ENCODE measurements at places on chromosomes 11 and 22.

DNA sequence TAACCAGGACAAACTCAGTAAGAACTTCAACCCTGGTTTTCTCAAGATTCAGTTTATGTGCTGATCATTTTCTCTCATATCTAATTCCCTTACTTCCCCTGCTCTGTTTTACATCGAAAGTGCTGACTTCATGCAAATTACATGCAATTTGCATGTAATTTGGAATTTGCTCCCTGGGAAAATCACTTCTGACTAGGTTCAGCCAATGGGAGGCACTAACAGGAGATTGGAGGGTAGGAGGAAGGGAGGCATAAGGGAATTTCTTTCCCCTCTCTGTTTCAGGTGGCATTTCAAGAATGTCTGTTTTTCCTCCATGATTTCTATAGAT, 363.3 kb upstream of the CCDC90B start:
- DNase-seq, result no peak

DNA sequence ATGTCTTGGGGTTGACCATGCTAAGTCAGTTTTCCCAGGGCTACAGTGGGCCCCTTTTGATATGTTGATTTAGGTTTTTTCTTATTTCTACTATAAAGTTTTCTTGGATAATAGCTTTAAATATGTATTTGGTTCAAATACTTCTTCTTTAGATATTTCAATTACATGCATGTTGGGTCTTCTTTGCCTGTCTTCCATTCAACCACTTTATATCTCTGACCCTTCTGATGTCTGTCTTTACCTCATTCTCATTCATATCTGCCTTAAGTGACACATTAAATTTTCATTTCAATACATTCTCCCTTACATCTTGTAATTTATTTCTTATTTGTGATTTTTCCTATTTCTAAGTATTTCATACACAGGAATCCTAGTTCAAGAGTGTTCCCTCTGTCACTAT, 10.5 kb downstream of the SLC36A4 start:
- DNase-seq, result no peak

DNA sequence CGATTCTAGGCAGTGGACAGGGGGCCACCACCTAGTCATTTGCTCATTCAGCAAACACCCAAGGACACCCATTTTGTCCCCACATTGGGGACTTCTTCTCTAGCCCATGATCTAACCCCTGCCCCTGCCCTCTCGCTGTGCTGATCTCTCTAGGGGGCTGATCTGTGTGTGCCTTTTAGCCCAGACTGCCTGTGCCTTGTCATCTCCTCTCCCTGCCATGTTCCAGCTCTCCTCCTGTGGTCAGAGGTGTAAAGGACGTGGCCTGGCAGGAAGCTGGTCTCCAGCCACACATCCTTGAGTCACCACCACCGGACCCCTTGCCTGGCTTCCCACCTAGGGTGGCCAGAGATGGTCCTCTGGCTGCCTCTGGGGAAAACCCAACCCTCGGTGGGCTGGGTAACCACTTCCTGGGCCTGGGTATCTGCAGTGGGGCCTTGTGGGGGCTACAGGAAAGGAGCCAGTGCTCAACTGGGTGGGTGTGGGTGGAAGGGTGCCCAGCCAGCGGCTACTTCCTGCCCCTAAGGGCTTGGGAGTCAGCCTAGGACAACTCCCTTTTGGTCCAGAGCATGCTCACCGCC, 1.3 kb downstream of the CTSW start:
- no peak for DNase-seq

DNA sequence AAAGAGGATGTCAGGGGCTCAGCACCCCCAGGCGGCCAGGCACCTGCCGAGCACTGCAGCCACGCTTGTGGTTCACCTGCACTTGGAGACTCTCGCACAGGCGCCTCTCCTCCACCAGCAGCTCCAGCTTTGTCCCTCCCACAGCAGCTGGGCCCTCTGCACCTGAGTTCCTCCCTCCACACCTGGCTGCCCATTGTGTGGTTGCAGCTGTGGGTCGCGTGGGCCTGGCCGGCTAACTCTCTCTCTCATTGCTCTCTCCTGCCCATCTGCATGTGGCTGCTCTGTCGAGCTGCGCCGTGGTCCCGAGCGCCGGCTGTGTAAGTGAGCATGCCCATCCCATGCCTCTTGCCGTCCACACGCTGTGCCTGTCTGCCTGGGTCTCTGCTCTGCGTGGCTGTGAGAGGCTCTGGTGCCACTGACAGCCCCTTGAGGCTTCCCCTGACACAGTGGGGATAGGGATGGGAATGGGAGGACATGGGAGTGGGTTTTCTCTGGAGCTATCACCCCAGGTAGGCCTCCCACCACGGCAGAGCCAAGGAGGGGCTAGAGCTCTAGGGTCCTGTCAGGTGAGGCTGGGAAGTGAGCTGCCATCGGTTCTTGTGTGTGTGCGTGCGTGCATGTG, 8.5 kb upstream of the ACR start:
- no peak for DNase-seq

GRCh38 chr11:110366291-110366690, 63.5 kb upstream of the FDX1 start:
- DNase-seq, result no peak

- DNase-seq, result no peak
Observed at GRCh38 chr11:22699388-22699787, 33.0 kb downstream of the GAS2 start.

DNA sequence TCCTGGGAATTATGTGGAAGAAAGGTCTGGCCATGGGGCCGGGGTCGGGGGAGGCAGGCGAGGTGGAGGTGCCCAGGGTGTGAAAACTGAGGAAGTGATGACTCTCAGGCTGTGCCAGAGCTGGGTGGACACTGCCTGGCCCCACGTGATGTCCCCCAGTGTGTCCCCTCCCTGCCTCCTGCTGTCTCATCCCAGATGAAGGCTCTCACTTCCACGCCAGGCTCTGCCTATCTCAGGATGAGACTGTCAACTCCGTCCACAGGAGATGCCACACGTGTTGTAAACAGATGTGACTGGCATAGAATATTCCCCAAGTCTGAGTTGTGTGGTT, 51.4 kb downstream of the RPS6KA4 start:
- DNase-seq, result no peak

- DNase-seq, result no peak
Observed at GRCh38 chr11:102142333-102142732, 32.1 kb downstream of the YAP1 start.

DNA sequence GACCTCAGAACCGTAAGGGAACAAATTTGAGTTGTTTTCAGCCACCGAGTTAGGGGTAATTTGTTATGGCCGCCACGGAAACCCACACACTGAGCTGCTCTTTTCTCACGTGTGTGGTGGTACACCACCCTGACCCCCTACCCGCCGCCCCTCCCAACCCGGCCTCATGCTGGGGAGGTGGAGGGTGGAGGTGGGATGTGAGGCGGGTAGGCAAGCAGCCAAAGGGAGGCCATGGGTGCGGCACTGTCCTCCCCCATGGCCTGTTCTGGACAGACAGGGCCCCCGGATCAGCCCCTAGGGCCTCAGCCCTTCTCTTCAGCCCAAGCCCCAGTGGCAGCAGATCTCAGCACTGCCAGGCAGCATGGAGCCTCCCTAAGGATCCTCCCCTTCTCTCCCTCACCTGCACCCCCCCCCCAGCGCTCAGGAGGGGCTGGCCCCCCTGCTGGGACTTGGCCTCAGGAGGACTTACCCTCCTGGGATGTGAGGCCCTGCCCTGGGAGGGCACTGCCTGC, 7.9 kb downstream of the PRR5 start:
- DNase-seq, result no peak

GRCh38 chr11:77130763-77131513, 2.9 kb downstream of the MYO7A start:
- no peak for DNase-seq

DNA sequence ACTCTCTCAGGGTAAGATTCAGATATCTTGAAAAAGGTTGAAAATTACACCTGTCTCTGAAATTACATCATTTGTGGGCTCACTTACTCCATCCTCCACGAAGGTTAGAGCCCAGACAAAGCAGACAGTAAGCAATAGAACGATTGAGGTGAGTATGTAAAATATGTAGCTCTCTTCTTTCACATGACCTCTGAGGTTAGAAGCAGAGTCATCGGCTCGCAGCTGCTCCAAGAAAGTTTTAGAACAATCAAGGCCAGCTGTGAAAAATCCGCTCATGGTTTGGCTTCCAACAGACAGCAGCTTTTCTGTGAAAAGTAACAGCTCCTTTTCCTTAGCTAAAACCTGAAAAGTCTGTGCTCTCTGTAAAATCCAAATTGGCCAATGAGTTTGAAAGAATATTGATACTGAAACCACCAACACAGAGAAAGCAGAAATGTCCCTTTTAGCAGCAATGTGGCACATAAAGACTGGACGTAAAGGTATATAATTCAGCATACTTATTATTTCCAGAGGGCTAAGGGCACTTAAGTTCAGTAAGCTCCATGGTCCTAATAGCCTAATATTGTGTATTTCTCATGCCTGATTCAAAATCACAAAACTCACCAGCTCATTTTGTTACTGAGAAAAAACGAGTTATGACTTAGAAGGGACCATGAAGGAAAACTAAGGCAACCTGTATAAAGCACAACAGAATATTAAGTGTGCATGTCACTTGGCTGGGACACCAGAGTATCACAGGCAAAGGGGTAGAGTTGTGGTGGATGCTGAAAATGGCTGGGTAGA, 78.2 kb downstream of the FAM76B start:
- DNase-seq, result no peak

GRCh38 chr11:16985297-16985696, 28.9 kb downstream of the PLEKHA7 start:
- DNase-seq, result no peak

GRCh38 chr11:35540526-35540925, 15.1 kb upstream of the PAMR1 start:
- DNase-seq, result no peak

- no peak for DNase-seq
Observed at GRCh38 chr22:19719488-19720021, 3.8 kb upstream of the GP1BB start.

GRCh38 chr22:35056486-35056885, 9.5 kb upstream of the ISX start:
- DNase-seq, result no peak

GRCh38 chr11:101336858-101337257, 207.2 kb upstream of the PGR start:
- DNase-seq, result no peak

DNA sequence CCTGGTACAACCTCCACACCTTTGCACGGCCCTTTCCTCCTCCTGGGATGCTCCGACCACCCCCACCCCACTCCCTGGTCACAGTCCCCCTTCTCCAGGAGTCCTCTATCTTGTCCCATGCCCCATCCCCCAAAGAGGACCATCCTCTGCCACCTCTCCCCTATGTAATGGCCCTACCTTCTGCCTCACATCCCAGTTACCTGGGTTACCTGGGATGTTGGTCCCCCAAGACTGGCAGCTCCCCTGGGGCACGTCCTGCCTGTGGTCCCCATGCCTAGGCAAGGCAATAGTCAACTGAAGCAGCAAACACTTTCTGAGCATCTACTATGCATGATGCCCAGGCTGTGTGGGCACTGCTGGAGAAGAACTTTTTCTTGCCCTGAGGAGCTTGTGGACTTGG, 8.7 kb downstream of the ACTN3 start:
- no peak for DNase-seq

GRCh38 chr11:134032043-134032442, 36.8 kb upstream of the JAM3 start:
- no peak for DNase-seq

- DNase-seq, result no peak
Observed at GRCh38 chr11:84855508-84856245, 771.5 kb downstream of the DLG2 start.

DNA sequence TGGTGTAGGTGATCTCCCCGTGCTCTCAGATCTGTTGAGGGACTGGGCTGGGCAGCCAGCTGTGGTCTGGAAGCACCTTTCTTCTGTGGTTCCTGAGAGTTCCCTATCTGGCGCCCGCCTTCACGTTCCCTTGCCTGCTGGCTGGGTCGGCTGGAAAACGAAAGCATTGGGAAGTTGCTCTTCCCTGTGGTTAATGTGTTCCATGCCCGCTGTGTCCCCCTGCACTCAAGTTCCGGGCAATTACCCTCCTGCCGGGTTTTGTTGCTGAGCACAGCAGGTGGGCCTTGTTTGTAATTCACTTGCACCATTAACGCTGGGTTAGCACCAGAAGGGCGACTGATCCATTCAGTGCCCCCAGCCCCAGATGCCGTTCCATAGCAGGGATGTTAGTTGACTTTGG, 134.1 kb downstream of the GRIK4 start:
- DNase-seq, result no peak

DNA sequence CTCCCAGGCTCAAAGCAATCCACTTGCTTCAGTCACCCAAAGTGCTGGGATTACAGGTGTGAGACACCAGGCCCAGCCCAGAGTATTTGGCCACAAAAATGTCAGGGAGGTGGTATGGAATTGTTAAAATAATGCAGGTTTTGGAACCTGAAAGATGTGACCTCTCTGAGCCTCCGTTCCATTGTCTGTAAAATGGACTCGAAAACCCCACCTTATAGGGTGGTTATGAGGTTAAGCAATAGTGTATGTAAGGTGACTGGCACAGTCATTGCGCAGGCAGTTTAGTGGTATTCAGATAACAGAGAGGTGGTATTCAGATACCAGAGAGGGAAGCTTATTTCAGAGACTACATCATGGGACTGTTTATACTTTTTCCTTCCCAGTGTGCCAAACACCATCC, 52.5 kb upstream of the PRSS23 start:
- no peak for DNase-seq

- DNase-seq, result no peak
Observed at GRCh38 chr11:127943152-127943551, 644.2 kb downstream of the ETS1 start.

DNA sequence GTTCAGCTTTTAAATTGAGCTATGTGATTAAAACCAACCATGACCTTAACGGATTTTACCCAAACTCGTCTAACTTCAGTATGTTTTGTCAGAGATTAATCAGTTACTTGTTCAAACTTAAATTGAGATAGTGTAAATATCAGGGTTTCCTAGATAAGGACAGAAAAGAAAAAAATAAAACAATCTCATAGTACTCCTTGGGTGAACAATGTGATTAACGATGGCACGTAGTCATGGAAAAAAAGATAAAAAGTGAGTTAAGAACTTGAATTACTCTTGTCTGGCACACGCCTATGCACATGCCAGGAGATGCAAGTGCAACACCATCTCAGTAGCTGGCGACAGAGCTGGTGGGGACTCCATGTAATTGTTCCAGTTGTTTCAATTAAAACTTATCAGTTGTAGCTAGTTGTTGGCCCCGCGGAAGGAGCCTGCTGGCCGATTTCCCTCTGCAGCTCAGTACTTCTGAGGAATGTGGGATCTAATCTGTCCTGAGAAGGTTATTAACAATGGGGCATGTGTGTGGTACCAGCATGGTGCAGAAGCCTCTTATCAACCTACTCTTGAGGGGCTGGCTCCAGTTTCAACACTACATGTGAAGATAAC, 3.0 kb downstream of the RASSF10 start:
- no peak for DNase-seq

Measured in activated CD8-positive, alpha-beta memory T cell treated with anti-CD3 and anti-CD28 coated beads for 4 hours (primary cell).